Adrenal gland (tissue), 19 donors: ENCODE measurements at places on chromosomes 6 and 20.

DNA sequence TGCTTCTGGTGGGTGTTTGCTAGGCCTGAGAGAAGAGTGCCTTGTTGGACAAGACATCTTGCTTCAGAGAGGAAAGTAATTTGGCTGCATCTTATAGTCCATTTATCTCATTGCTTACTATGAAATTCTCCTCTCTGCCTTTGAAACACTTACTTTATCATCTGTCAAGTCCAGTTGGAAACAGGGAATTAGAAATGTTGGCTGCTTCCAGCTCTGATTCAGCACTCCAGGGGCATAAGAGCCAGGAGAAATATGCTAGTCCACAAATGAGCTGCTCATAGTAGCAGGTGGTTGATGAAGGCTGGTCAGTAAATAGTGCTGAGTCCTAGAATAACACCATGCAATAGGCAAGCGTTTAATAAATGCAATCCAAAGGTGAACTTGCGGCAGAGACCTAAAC is 227.1 kb downstream of the SLC35F1 start:
- H3K4me3 ChIP-seq: no peak overlapping the region
- no peak for DNase-seq
- no peak overlapping the region for H3K27ac ChIP-seq

- DNase-seq: no peak
- H3K4me3 ChIP-seq: no peak overlapping the region
- H3K27ac ChIP-seq: no peak overlapping the region
Observed at GRCh38 chr20:37968841-37969401, 64.3 kb downstream of the TTI1 start.

GRCh38 chr6:41280381-41281057 is 6.0 kb downstream of the TREM1 start:
- no peak overlapping the region for H3K27ac ChIP-seq
- H3K27me3 ChIP-seq: no peaks in the 10 kb centered on the region
- no peaks in the 10 kb centered on the region for H3K36me3 ChIP-seq
- no peak overlapping the region for H3K4me3 ChIP-seq

GRCh38 chr6:16130932-16131387 is 2.1 kb downstream of the MYLIP start:
- H3K27me3 ChIP-seq: no peaks in the 10 kb centered on the region
- H3K4me3 ChIP-seq: no peak overlapping the region
- peaks cover 21% of the 10 kb centered on the region for H3K4me1 ChIP-seq
- peak; percentile 68 for DNase-seq

GRCh38 chr6:154246723-154247118 is 109.9 kb downstream of the IPCEF1 start:
- H3K27ac ChIP-seq: no peak overlapping the region
- H3K4me3 ChIP-seq: no peak overlapping the region
- H3K27me3 ChIP-seq: no peaks in the 10 kb centered on the region
- DNase-seq: no peak

DNA sequence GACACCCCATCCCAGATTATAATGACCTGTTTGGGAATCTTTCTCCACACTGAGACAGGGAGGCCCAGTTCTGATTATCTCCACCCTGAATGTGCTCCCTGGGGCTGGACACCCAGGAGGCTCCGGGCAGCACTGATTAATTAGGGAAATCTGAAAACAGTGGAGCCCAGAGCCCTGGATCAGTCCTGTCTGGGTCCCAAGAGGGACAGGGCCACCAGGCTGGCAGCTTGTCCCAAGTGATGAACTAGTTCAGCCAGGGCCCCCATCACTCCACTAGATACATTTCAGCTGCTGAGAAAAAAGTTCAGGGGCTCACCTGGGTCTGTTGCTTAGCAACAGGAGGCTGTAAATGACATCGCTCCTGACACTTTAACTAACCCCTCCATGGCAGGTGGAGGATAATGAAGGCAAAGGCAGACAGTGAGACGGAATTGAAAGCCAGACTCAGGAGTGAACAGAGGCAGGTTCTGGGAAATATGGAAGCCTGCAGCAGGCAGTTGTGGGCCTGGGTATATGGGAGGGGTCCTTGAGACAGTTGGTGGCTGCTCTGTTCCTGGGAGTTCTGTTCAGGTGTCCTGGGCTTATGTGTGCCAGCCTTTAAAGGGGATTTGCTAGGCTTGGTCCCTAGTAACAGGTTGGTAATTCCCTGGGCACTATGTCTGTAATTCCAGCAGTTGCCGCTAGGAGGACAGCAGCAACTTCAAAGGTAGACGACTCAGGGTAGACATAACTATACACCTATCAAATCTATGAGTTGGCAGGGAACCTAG is 78.3 kb upstream of the CTNNBL1 start:
- H3K4me3 ChIP-seq: no peak overlapping the region
- no peaks in the 10 kb centered on the region for H3K27me3 ChIP-seq
- DNase-seq: no peak
- no peaks in the 10 kb centered on the region for H3K36me3 ChIP-seq

DNA sequence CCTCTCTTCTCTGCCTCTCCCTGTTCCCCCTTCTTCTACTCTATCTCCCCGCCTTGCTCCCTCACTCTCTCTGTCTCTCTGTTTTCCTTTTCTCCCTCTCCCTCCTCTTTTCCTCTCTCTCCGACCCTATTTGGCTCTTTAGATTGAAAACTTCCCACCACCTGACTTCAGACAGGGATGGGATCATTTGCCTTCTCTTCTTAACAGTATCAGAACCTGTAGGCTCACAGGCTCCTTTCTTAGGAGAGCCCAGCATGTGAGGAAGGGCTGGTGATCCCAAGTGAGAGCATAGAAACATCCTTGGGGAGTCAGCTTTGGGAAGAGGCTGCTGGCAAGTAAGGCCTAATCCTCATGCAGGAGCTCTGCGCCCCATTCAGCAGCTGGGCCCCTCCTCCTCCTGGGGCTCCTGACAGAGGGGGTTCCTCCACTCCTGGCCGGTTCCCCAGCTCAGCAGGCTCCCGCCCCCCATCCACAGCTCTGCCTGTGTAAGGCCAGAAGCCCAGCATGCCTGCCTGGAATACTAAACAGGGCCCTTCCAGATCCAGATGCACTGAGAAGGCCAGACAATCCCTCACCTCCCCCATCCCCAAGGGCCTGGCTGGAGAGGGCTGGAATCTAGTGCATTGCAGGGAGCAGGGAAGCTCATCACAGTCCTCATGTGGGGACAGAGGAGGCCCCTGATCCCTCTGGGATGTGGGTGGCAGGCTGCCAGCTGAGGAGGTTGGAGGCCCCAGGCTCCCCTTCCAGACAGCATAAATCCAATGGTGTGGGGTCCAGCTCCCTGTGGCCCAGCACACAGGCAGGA is 93.4 kb downstream of the PTPRT start:
- H3K4me3 ChIP-seq: no peak overlapping the region
- DNase-seq: no peak
- H3K27ac ChIP-seq: no peak overlapping the region
- no peaks in the 10 kb centered on the region for H3K36me3 ChIP-seq
- peaks cover 8% of the 10 kb centered on the region for H3K27me3 ChIP-seq
